GM12865 (cell line): ENCODE measurements at places on chromosomes 13 and 19.

DNA sequence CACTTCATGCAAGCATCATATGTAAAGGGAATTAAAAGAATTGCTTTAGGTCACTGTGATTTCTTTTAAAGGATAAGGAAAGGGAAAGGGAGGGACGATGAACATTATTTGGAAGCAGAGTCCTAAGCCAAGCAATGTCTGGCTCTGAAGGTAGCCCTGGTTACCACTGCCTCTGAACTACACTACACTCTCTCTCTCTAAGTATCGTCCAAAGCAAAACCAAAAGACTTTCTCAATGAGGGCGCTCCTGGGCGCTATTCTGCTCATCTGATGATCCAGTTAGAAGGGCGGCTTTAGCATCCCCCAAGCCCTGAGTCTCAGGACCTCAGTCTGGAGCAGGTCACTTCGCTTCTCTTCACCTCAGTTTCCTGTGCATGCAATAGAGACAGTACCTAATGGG, 26.2 kb downstream of the FOXO1 start:
- DNase-seq: no peak

DNA sequence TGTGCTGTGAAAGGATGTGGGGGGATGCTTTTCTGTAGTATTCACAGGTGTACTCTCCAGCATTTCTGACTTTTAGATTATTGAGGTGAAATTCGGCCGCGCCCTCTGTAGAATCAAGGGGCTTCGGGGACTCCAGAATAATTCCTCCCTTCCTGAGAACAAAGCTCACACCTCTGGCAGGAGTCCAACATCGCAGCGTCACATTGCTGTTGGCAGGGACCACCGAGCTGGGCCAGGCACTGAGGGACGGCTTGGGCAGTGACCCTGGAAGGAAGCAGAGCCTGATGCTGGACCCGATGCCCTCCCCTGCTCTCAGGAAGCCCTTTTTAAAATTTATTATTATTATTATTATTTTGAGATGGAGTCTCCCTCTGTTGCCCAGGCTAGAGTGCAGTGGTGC, 6.3 kb downstream of the TARM1 start:
- DNase-seq: no peak

GRCh38 chr19:16400911-16401591, 70.7 kb downstream of the EPS15L1 start:
- DNase-seq: no peak

DNA sequence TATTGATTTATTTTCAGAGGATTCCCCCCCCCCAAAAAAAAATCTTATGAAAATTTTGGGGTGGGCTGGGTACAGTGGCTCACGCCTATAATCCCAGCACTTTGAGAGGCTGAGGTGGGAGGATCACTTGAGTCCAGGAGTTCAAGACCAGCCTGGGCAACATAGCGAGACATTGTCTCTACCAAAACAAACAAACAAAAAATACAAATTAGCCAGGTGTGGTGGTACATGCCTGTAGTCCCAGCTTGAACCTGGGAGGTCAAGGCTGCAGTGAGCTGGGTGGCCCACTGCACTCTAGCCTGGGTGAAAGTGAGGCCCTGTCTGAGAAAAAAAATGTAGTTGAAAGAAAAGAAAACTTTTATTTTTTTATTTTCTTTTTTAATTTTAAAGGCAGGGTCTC, 17.9 kb downstream of the NECTIN2 start:
- DNase-seq: no peak

DNA sequence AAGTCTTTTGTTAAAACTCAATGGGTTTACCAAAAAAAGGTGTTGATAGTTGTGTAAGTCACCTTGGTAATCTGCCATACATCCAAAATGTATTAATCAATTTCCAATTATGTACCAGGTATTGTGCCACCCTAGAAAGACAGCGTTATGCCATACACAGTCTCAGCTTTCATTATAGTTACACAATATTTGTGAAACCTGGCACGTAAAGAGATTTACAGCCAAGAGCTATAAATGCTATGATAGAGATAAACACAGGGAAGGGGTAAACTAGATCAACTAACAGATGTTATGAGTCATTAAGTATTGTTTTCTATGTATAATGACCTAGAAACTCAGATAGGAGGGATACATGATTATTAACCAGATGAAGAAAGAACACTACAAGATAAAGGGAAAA, 725.6 kb upstream of the SLITRK5 start:
- no peak for DNase-seq

DNA sequence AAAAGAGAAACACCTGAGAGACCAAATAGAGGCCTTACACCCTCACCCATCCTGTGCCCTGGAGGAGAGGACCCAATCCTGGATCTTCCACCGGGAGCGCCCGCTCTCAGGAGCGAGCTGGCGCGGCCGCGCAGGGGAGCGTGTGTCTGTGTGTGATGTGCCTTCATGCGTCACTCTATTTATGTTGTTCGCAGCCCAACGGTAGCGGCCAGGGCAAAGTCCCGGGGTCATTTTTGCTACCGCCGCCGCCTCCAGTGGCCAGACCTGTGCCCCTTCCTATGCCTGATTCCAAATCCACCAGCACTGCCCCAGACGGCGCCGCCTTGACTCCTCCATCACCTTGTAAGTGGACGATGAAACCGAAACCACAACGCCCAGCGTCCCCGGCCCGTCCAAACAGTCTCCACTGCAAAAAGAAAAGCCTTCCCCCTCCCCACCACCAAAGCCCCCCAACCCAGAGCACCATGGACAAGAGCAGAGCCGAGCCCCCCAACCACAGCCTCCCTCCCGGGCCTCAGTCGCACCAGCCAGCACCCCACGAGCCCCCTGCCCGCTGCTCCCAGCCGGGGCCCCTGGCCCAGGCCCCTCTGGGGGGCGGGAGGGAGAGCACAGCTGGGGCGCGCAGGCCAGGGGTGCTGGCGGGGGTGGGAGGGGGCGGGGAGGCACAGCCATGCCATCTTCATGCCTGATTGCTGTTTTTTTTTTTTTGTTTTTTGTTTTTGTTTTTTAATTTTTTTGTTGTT, 14.7 kb downstream of the LYL1 start:
- no peak for DNase-seq

- DNase-seq: no peak
These were observed 23.3 kb downstream of the SERP2 start for GRCh38 chr13:44396701-44397580.

- DNase-seq: peak; percentile 44
These were observed 418 bp downstream of the ZNF444 start for GRCh38 chr19:56141417-56141993.

DNA sequence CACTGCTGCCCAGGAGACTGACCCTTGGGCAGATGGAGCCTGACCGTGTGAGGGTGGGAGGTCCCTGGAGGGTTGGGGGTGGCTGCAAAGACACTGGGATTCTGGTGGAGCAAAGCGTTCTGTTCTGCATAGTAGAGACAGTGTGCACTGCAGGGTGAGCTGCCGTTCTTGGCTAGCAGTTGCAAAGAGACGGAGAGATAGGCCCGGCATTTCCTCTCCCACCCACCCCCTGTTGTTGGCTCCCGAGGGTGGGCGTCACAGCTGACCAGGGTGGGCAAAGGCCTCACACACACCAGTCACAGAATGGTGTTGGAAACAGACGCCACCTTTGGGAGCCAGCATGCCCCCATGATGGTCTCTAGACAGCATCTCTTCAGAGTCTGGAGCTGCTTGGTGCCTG, 11.4 kb downstream of the TMEM255B start:
- no peak for DNase-seq

DNA sequence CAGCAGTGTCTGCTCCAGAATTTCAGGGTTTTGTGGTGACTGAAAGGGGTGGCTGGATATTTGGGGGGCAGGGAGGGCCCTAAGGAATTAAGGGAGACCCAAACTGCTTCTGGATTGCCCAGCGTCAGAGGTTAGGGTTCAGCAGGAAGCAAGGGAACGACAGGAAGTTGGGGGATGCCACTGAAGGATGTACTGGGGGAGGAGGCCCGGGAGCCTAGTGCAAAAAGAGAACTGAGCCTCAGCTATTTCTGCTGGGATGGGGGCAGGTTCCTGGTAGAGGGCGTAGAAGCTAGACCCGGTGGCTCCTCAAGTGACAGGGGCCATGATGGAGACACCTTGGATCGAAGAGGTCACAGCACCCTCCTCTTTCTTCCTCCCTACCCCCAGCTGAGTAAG, 1.1 kb downstream of the CYP2S1 start:
- no peak for DNase-seq

GRCh38 chr19:46809534-46810272, 21.3 kb upstream of the SLC1A5 start:
- DNase-seq: peak; percentile 17

- DNase-seq: no peak
These were observed 1.5 kb upstream of the EHD2 start for GRCh38 chr19:47711652-47712242.

- no peak for DNase-seq
These were observed 3.4 kb downstream of the BSG start for GRCh38 chr19:575527-576506.

DNA sequence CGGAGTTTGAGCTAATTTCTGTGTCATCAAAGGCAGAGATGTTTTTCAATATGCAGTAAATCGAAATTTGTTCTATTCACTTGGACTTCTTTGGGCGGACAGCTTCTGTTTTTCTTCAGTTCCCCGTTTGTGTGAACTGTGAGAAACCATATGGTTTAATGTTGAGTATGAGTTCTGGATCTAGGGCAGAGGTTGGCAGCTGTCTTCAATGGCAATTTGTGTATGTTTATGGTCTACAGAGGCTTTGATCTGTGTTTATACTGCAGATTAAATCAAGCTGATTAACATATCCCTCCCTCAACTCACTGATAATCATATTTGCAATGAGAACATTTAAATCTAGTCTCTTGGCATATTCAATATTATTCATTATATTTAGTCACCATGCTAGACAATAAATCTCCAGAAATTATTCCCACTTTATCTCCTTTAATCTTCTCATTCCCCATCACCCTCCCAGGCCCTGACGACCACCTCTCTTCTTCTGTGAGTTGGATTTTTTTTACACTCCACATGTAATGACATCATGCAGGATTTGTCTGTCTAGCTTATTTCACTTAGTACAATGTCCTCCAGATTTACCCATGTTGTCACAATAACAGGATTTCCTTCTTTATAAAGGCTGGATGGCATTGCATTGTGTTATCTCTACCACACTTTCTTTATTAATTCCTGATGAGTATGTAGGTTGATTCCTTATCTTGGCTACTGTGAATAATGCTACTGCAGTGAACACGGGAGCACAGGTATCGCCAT, 9.0 kb downstream of the ZNF331 start:
- DNase-seq: no peak

- no peak for DNase-seq
These were observed 442 bp downstream of the ZNF420 start for GRCh38 chr19:37078717-37079032.

DNA sequence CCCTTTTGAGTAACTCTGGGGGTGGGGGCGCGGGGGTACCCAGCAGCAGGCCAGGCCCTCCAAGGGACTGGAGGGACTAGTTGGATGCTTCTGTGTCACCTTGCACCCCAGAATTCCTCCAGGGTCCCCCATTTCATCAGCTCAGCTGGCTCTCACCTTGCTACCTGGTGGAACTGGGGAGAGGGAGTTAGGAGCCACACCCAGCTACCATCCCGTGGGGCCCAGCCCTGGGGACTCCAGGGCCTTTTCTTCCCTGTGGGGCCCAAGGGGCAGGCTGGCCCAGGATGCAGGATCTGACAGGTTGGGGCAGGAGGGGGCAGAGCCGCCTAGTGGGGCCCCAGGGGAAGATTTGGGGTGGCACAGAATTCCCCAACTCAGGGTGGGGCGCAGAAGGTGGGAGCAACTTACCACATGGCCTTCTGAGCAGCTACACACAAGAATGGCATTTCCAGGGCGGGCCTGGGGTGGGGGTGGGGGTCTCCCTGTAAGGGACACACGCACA, 32.8 kb upstream of the NANOS3 start:
- DNase-seq: no peak

DNA sequence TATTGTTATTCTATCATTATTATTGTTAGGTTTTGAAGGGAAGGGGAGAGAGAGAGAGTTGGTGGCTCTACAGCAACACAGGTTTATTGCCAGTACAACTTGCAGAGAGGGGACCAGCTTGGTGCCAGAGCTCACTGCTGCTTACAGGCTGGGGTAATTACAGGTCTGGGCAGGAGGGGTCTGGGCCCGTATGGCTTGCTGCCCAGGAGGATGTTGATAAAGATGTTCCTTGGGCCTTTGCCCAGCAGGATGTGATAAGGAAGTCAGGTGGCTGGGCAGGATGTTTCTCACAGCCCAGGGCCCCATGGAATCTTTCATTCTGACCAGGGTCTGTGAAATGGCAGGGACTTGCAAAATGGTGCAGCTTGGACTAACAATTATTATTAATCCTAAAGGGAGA, 64.2 kb upstream of the ZNF599 start:
- no peak for DNase-seq

DNA sequence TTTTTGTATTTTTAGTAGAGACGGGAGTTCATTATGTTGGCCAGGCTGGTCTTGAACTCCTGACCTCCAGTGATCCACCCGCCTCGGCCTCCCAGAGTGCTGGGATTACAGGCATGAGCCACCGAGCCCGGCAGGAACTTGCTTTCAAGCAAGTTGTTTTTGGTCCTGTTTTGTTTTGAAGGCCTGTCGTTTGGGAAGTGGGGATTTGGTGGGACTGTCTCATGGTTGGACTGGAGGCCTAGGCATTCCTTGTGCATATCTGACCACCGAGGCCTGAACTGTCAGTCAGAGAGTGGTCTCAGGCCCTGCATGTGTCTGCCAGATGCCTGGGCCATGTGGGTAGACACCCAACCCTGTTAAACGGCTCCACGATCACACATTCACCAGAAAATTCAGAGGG, 26.3 kb downstream of the UBXN6 start:
- DNase-seq: no peak

GRCh38 chr13:107778094-107778493, 437.2 kb downstream of the LIG4 start:
- DNase-seq: no peak

DNA sequence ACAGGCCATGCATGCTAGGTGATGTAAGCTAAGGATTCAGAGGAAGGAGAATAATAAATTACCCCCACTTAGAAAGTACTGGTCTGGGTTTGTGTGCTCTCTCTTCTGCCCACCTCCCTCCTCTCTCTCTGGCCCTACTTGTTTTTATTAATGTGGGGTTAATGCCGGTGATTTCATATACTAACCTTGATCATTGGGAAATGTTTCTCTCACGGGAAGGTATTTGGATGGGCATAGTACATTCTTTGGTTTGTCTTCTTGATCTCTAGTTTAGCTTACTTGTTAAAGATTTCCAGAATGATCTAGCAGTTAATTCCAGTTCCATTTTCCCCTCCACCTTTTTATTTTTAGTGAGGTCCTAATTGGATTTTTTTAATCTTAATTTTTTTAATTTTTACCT, 24.6 kb downstream of the ARHGAP35 start:
- no peak for DNase-seq
